Activated naive CD4-positive, alpha-beta T cell treated with anti-CD3 and anti-CD28 coated beads, Interleukin-2, amount 10 ng/mL, durations not matched to agents 5 hours and 36 hours (primary cell): ENCODE measurements at places on chromosomes 13 and 19. TPM values are rescaled to one million over a fixed set of nuclear protein-coding genes. Genes with fewer than 3 reads are reported as not detected.

A1BG gene
- total RNA-seq = 8.0 TPM

ZNF681 gene
- total RNA-seq = 4.2 TPM

YJEFN3 gene
- total RNA-seq = 7.8 TPM

CYP2S1 gene
- 0.94 TPM for total RNA-seq

CCDC159 gene
- total RNA-seq = 22.4 TPM

CADM4 gene
- 0.30 TPM for total RNA-seq

NKPD1 gene
- total RNA-seq = 0.24 TPM

RFXAP gene
- total RNA-seq = 15.8 TPM

ZNF14 gene
- 9.2 TPM for total RNA-seq

PEAK3 gene
- 0.36 TPM for total RNA-seq
